Motor neuron (in vitro differentiated cells): ENCODE measurements at places on chromosomes 12 and 14. TPM values are rescaled to one million over a fixed set of nuclear protein-coding genes. Genes with fewer than 3 reads are reported as not detected.

Gene SIX1
- 16.4 and 26.3 TPM in 2 replicates for total RNA-seq

Gene KLHDC1
- total RNA-seq, result 1.7 and 2.0 TPM in 2 replicates

Gene RNU4-1
- 10,360 and 14,446 TPM in 2 replicates for total RNA-seq

Gene RTN1
- total RNA-seq, result 0.17 and 0.19 TPM in 2 replicates

Gene AVPR1A
- 0.09 and 0.21 TPM in 2 replicates for total RNA-seq

Gene STXBP6
- 11.0 and 13.2 TPM in 2 replicates for total RNA-seq

Gene SMCO2
- total RNA-seq, result not detected in 2 replicates

Gene RHEBL1
- 1.3 and 2.7 TPM in 2 replicates for total RNA-seq

Gene SLC2A14
- total RNA-seq, result 0.64 and 0.71 TPM in 2 replicates
